ENCODE measurements at places on chromosomes 2 and 18.
A peak's percentile ranks its signal among the peaks of the same experiment; 100 is the strongest.

- DNase-seq: no peak
Observed at GRCh38 chr2:66721776-66722175, 286.9 kb downstream of the MEIS1 start.

GRCh38 chr2:213145715-213146242, 5.6 kb downstream of the IKZF2 start:
- no peak for DNase-seq

GRCh38 chr2:109183871-109184270, 54.9 kb downstream of the SH3RF3 start:
- no peak for DNase-seq

DNA sequence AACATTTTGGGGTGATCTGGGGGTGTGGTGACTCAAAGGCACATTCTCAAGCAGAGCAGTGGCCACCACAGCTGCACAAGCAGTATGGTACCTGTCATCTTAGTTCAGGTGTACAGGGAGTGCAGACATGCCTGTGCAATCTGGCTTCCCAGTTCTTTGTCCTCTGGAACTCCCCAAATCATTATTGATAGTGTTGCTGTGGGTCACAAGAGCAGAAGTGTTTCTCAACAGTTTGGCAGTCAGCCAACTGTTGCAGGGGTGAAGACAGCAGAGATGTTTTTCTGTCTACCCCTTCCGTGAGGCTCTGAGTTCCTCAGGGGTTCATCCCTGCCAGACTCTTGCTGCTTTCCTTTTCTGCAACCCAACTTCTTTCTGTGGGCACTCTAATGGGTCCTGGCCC, 206.5 kb upstream of the ZSWIM2 start:
- peak; percentile 61 for DNase-seq

DNA sequence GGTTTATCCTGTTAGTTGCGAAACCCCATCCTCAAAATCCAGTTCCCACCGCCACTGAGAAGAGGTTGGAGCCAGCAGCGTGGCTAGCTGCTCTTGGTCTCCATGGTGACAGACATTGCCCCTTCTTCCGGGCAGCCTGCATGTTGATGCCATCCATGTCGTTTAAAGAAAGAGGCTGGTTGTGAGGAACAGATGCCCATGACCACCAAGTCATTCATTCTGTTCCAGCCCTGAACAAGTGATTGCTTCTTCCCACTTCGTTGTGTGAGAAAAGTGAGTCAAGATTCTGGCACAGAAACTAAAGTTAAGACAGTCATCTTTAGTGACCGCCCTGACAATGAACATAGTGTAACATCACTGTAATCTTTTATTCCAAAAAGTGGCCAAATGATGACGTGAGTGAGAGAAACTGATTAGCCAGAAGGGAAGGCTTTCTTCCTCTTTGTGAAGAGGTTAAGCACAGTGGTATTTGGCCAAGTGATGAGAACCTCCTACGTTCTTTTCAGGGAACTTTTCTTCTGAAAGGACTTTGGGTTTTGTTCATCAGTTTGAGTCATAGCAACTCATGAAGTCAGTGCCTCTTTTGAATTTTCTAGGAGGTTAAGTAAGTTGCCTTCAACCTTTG, 272.5 kb downstream of the GALR1 start:
- no peak for DNase-seq

GRCh38 chr2:39519886-39520285, 82.8 kb upstream of the MAP4K3 start:
- DNase-seq: no peak

- DNase-seq: no peak
Observed at GRCh38 chr2:9673914-9674481, 43.2 kb upstream of the YWHAQ start.

GRCh38 chr18:23225503-23225902, 90.2 kb downstream of the CABLES1 start:
- DNase-seq: no peak

DNA sequence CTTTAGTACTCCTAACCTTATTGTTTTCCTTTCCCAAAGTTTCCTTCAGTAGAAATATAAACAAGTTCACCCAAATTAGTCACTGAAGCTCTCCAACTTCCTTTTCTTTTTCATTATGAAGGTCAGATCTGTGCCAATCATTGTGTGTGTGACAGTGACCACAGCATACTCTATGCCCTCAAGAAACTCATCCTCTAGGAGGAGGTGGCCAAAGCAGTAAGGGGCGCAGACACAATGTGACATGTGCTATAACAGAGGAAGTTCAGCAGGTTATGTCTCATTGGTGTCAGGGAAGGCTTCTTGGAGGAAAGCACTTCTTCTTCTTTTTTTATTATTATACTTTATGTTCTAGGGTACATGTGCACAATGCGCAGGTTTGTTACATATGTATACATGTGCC, 60.0 kb upstream of the PSME4 start:
- DNase-seq: peak; percentile 62

- DNase-seq: peak; percentile 45
Observed at GRCh38 chr2:7206111-7206810, 289.0 kb downstream of the RNF144A start.

DNA sequence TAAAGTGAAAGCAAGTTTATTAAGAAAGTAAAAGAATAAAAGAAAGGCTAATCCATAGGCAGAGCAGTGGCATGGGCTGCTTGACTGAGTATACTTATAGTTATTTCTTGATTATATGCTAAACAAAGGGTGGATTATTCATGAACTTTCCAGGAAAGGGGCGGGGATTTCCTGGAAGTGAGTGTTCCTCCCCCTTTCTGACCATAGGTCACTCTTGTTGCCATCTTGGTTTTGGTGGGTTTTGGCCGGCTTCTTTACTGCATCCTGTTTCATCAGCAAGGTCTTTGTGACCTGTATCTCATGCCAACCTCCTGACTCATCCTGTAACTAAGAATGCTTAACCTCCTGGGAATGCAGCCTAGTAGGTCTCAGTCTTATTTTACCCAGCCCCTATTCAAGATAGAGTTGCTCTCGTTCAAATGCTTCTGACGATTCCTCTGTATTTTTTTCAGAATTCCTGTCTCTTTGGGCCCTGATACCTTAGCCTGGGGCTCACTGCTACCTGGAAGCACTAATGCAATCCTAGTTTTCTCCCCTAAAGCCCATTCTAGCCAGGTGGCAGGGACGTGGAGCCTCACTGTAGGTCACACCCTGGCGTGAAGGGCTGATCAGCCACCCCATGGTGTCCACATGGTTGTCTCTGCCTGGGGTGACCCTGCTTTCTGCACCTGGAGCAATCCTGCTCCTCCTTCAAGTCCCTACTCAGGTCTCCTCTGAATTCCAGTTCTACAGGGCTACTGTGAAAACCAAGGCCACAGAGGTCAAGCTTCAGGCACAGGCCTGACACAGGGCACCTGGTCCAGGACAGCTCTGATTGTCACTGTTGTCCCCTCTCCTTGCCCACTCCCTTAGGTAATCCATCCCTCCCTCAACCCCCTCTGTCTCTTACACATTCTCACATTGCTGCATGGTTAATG, 6.0 kb upstream of the SLC35F6 start:
- DNase-seq: no peak
